ENCODE measurements at places on chromosomes 6 and 20. TPM values are rescaled to one million over a fixed set of nuclear protein-coding genes. Genes with fewer than 3 reads are reported as not detected.

DNA sequence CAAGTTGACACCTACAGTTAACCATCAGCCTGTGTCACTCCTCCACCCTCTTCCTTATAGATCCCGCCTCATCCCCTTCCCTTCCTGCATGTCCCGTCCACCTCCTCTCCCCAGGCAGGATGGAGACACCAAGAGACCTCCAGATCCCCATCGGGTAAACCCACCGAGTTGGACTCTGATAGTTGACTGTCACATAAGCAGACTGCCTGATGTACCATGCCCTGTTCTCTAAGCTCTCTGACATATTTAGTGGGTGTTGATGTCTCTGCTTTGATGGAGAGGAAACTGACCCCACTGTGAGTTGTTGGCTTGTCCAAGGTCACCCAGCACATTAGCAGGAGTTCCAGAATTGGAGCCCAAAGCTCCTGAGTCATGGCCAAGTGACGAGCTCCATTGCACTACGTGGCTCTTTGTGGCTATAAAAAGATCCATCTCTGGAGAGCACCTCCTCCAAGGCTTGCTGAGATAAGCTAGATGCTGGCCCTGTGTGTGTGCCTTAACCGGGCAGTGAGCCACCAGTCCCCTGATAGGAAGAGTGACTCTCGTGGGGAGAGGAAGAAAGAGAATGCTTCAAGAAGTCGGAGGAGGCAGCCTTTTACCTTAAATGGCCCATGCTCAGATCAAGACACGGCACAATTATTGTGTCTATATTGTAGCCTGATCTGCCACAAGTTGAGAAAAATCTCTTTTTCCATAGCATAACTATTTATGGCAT is 236.0 kb upstream of the ECI2 start:
- DNase-seq, result no peak
- H3K4me3 ChIP-seq, result no peak overlapping the region
- H3K27ac ChIP-seq, result no peak overlapping the region
- H3K27me3 ChIP-seq, result no peaks in the 10 kb centered on the region
- H3K4me1 ChIP-seq, result peaks cover 18% of the 10 kb centered on the region

DNA sequence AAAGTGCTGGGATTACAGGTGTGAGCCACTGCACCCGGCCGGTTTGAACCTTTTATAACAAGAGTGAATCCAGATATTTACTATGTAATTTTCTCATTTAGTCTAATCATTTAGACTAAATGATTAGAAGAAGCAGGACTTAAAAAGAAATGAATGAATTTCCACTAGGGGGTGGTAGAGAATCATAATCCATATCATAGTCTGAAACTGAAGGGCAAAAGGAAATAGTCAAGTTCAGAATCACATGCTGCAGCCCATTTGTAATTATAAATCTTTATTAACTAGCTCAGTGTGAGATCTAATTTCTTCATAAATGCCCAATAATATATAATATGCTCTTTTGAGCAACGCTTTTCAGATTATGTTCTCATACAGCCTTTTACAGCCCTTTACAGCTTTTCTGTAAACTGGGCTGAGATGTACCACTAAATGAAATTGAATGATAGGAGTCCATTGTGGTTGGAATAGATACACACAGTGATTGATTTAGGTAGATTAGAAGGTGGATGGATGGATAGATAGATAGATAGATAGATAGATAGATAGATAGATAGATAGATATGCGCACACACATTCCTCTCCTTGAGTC is 31.8 kb downstream of the PSMB9 start:
- H3K4me1 ChIP-seq, result peaks cover 10% of the 10 kb centered on the region
- no peak overlapping the region for H3K4me3 ChIP-seq
- H3K27ac ChIP-seq, result no peak overlapping the region
- DNase-seq, result no peak
- H3K27me3 ChIP-seq, result no peaks in the 10 kb centered on the region

DNA sequence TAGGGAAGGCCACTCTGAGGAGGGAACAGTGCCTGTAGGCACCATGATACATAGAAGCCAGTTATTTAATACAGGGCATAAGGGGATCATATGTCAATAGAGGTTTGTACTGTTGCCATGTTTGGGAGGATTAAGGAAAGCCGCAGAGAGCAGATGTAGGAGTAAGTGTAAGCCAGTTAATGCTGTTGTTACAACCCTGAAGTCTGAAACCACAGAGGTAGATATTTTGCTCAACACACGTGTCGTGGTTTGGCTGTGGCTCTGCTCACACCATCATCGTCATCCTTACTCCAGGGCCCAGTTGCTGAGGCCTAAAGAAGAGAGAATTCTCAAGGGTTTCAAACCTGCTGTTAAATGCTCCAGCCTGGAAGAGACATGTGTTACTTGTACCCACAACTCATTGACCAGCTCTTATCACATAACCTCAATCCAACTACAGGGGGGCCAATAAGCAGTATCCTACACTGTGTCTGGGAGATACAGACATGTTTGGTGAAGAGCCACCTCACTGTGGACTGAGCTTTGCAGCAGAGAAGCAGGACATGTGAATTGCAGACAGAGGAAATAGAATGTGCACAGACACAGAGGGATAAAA is 31.0 kb upstream of the PSMF1 start:
- no peaks in the 10 kb centered on the region for H3K4me1 ChIP-seq
- no peaks in the 10 kb centered on the region for H3K36me3 ChIP-seq
- no peak overlapping the region for H3K4me3 ChIP-seq
- no peaks in the 10 kb centered on the region for H3K27me3 ChIP-seq
- DNase-seq, result no peak

DNA sequence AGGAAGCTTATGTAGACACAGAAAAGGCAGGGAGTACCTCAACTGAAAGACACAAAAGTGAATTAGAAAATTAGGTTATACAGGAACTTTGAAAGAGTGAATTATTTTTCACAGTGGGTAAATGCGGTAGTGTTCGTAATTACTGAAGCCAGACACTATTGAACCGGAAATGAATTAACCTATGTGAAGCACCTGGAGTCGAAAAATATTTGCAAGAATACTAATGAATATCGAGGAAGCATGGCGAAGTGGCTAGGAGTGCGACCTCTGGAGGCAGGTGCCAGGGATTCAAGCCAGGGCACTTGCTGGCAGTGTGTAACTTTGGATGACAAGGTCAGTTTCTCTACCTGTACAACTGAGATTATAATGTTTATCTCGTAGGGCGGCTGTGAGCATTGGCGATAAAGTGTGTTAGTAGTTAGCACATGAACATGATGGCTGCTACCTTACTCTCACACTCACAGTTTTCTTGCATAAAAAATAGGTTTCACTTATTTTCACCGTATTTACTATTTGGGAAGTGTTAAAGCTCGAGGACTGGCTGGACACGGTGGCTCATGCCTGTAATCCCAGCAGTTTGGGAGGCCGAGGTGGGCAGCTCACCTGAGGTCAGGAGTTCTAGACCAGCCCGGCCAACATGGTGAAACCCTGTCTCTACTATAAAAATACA is 567 bp upstream of the SLC18B1 start:
- DNase-seq, result no peak
- H3K4me3 ChIP-seq, result peak overlapping the region; percentile 89
- H3K36me3 ChIP-seq, result no peaks in the 10 kb centered on the region
- H3K4me1 ChIP-seq, result no peaks in the 10 kb centered on the region
- no peaks in the 10 kb centered on the region for H3K27me3 ChIP-seq

PREX1 gene
- 0.22 TPM for polyA plus RNA-seq

GRCh38 chr6:169172456-169172855 is 81.2 kb downstream of the THBS2 start:
- no peak overlapping the region for H3K4me3 ChIP-seq
- H3K4me1 ChIP-seq, result peaks cover 33% of the 10 kb centered on the region
- no peaks in the 10 kb centered on the region for H3K27me3 ChIP-seq
- peak overlapping the region; percentile 27 for H3K27ac ChIP-seq
- no peaks in the 10 kb centered on the region for H3K36me3 ChIP-seq
